ENCODE measurements at places on chromosomes 4 and X.

GRCh38 chrX:119762718-119763117 lies 4.3 kb downstream of the SOWAHD start:
- no peak for DNase-seq

GRCh38 chrX:22433292-22434070 lies 160.8 kb downstream of the CBLL2 start:
- DNase-seq, result no peak

DNA sequence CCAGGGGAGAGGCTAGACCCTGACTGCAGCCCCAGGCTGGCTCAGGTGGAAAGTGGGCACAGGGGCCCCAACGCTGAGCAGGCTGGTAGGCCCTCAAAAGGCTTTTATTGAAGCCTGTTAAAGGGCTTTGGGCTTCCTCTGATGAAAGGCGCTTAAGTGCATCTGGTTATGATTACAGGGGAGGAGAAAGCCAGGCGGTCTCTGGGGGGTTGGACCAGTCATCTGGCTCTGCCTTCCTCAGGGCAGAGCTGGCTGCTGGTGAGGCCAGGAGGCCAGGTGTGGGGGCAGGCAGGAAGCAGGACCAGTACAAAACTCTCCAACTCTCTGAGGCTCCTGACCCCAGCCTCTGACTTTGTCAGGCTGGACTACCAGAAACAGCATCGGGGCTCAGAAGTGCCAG lies 68.8 kb upstream of the BCOR start:
- no peak for DNase-seq

DNA sequence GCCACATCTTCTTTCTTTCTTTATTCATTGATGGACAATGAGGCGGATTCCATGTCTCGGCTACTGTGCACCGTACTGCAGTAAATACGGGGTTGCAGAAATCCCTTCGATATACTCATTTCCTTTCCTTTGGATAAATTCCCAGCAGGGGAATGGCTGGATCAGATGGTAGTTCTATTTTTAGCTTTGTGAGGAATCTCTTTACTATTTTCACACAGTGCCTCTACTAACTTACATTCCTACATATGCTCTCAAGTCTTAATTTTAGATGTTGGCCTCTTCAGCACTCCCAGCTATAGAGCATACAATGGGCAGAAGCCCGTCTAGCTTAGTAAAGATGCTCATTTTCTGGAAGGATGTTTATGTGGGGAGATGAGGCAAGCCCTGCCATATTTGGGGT lies 317.4 kb downstream of the ASMT start:
- DNase-seq, result no peak

DNA sequence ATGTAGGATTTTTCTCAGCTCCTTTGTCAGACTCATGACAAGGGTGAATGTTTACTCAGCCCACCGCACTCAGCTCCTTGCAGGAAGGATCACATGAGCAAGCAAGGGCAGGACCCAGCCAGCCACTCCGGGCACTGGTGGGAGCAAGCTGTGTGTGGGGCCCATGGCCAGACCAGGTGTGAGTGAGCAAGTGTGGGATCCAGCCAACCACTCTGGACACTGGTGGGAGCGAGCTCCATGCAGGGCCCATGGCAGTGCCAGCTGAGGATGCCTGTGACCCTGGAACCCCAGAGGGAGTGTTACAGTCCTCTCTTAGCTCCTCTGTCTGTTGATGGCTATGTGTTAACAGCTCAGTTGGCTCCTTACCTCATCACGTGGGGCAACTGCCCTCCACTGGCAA lies 2750.6 kb downstream of the PCDH7 start:
- DNase-seq, result no peak

DNA sequence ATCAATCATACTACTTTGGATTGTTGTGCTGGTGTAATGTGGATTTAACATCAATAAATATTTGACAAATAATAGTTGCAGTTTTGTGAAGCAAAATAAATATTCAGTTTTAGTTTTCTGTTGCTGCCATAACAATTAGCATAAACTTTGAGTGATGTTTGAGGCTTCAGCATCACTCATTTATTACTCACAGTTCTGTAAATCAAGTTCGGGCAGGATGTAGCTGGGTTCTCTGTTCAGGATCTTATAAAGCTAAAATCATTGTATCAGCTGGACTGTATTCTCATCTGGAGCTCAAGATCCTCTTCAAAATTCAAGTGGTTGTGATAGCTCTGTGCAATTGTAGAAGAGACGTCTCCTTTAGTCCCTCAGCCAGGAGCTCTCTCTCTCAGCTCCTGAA lies 81.7 kb downstream of the CBR4 start:
- no peak for DNase-seq

- no peak for DNase-seq
These were observed 34.0 kb upstream of the GNPDA2 start for GRCh38 chr4:44760142-44760898.

DNA sequence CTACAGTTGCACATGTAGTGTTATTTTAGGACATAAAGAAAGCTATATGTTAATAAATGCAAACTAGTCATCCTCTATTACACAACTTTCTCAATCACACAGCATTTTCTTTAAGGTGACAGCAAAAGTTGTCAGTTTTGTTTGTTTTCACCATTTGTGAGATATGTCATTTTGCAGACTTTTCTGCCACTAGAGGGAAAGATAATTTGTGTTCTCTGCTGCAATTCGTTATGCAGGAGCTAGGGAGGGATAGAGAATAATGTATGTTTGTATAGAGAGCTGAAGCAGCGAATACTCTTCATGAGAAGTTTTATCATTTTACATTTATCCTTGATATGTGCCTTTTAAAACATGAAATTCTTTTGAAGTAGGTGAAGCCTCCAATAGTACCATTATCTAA lies 670.6 kb upstream of the ATOH1 start:
- DNase-seq, result no peak

- DNase-seq, result no peak
These were observed 109.7 kb downstream of the ELOVL6 start for GRCh38 chr4:110088670-110089069.

DNA sequence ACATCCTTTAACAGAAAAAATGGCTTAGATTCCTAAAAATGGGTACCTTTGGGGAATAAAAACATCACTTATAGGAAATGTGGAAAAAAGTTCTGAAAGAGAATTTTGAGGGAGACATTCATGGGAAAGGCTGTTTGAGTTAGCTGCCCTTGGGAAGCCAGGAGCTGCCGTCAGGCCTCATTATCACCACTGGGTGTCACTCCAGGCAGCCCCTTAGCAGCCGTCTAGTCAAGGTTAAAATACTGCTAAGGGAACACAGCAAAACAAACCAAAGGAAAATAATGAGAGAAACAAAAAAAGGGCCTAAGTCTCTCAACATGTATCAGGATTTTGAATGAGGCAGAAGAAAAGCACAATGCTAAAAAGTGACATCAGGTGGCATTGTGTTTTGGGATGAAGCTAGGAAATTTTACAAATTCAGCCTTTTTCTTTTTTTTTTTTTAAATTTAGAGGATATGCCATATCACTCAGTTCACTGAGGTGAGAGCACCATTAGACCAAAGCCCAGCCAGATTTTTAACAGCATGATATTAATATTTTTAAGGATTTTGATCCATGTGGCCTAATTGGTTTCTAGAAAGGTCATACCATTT lies 235.3 kb downstream of the GPAT3 start:
- DNase-seq, result no peak

DNA sequence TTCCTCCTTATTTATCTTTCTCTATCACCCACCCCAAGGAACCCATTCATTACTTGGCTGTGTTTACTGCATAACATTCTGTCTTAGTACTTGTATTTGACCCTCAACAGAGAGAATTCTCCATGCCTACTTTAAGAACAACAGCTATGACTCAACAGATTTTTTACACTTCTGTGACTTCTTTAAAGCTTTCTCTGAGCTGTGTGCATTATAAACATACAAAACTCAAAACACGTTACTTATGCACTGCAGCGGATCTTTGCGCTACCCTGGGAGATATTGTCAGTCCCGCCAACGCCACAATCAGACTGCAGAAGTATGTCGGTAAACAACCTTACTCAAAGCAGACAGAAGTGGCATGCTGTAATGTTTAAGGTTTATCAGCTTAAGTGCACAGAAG lies 35.1 kb downstream of the PRKX start:
- DNase-seq, result no peak

- DNase-seq, result no peak
These were observed 1.8 kb downstream of the ARHGAP4 start for GRCh38 chrX:153924149-153924861.

GRCh38 chrX:102155806-102156179 lies at the start of gene BEX5:
Gene BEX5 (minus strand): TSS chrX:102155977. CDS start chrX:102154265, 1,712 bp downstream.
- DNase-seq, result peak; percentile 20

- no peak for DNase-seq
These were observed 174.8 kb upstream of the GLRA2 start for GRCh38 chrX:14354521-14354920.

GRCh38 chr4:138555584-138555983 lies 313.4 kb upstream of the SLC7A11 start:
- no peak for DNase-seq
